Caco-2 (cell line): ENCODE measurements at places on chromosomes 2 and 18.

- no peak for DNase-seq
Measured at GRCh38 chr2:98908931-98909316, 27.1 kb downstream of the CRACDL start.

GRCh38 chr2:46875226-46875899 is 40.2 kb downstream of the MCFD2 start:
- no peak for DNase-seq

GRCh38 chr2:61988462-61989366 is 83.2 kb downstream of the COMMD1 start:
- no peak for DNase-seq

DNA sequence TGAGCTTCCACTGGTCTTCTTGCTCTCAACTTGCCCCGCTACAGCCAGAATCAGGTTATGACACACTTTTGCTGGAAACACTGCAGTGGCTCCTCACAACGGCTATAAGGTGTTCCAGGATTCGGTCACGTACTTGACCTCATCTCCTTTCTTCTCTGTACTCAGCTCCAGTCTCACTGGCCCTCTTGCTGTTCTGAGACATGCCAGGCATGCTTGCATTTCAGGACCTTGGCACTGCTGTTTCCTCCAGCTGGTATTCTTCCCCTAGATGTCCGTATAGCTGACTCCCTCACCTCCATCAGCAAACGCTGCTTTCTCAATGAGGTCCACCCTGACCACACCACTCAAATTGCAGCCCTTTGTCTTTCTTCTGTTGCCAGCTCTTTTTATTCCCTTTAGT is 31.9 kb upstream of the C1GALT1C1L start:
- DNase-seq: no peak

DNA sequence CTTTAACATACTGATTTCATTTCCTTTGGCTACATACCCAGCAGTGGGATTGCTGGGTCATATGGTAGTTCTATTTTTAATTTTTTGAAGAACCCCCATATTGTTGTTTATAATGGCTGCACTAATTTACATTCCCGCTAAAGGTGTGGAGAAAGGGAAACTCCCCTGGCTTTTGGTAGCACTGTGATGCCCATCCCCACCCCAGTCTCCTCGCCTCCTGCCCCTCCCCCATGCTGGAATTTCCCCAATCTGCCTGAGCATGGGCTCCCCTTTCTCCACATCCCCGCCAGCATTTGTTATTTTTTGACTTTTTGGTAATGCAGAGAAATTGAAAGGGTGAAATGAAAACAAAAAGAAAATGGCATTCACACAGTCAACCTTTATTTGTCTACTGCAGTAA is 30.0 kb upstream of the SULT1C4 start:
- DNase-seq: no peak

- DNase-seq: no peak
Measured at GRCh38 chr2:85413592-85414420, 3.6 kb upstream of the CAPG start.

- DNase-seq: no peak
Measured at GRCh38 chr2:23673830-23674679, 252.9 kb downstream of the ATAD2B start.

GRCh38 chr2:213991453-213992108 is 419.3 kb upstream of the VWC2L start:
- no peak for DNase-seq
